Activated T-cell treated with anti-CD3 and anti-CD28 coated beads for 1 hour (primary cell): ENCODE measurements at places on chromosomes 12 and 14.

DNA sequence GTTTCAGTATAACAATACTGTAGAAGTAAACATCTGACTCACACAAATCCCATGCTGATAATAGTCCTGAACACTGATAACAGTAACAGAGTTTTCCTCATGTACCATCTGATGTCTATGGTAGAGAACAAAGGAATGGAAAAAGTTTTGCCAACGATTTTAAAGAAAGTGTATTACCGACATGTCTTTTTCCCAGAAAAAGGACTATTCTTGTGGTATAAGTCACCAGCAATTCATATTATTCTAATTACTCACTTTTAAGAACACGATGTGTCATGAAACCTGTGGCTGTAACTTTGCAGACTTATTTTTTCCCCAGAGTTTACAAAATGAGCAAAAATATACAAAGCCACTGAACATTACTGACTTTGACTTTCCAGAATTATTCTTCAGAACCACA is 40.1 kb upstream of the DCN start:
- no peak for DNase-seq

DNA sequence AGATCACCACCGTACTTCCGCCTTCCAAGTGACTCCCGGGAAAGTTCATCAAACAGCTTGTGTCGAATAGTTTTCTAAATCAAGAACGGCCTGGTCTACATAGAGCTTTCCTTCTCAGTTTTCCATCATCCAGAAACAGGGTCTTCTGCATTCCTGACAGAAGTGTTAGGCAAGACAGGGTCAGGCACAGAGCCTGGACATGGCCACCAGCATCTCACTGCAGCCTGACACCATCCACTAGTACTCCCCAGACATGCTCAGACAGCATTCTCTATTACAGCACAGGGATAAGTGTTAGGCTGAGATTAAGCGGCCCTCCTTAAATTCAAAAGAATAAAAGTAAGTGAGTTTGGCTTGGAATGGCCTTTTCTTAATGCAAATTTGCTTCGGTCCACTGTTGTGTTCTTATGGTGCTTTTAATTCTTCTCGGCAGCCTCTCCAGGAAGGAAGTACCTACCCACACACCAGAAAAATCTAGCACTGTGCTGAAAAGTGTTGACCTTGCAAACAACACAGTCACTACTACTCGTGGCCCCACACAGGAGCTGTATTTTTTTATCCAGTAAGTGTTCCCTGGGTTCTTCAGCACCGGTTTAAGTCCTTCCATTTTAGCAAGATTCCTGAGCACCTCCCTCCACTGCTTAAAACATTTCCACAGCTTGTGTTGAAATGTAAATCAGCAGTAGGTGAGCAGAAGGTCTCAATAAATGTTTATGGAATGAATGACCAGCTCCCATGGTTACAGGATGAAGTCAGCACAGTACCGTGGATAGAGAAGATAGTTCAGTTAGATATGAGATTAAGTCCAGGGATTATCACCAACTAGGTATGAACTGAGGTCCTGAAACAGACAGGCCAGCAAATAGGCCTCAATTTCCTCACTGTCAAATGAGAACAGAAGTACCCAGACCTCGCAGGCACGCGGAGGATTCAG is 44.1 kb downstream of the SETD3 start:
- DNase-seq, result no peak

DNA sequence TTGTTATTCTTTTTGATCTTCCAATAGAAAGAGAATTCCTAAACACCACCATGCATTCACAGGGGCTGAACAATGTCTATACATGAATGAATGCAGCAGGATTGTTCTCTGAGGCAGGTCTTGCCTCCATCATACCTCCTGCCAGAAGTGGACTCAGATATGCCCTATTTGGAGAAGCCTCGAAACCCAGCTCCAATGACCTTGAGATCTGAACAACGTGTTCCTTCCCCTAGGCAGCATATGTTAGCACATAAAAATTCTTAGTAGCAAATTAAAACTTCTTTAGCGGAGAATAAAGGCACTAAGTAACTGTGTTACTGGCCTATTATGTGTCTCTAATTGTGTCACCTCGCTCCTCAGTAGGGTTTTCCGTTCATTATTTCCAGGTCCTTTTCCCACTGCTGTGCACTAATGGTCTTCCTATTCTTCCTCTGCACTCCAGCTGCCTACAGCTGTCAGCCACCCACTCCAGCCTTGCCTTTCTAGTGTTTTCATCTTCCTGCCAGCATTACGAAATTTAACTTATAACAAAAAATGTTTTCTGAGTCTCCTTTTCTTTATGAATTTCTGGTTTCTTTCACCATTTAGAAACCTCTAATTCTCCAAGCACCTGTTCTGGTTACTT is 62.6 kb upstream of the IGF1 start:
- DNase-seq, result no peak

- no peak for DNase-seq
These were observed 40.9 kb downstream of the RTN1 start for GRCh38 chr14:59829469-59830337.

DNA sequence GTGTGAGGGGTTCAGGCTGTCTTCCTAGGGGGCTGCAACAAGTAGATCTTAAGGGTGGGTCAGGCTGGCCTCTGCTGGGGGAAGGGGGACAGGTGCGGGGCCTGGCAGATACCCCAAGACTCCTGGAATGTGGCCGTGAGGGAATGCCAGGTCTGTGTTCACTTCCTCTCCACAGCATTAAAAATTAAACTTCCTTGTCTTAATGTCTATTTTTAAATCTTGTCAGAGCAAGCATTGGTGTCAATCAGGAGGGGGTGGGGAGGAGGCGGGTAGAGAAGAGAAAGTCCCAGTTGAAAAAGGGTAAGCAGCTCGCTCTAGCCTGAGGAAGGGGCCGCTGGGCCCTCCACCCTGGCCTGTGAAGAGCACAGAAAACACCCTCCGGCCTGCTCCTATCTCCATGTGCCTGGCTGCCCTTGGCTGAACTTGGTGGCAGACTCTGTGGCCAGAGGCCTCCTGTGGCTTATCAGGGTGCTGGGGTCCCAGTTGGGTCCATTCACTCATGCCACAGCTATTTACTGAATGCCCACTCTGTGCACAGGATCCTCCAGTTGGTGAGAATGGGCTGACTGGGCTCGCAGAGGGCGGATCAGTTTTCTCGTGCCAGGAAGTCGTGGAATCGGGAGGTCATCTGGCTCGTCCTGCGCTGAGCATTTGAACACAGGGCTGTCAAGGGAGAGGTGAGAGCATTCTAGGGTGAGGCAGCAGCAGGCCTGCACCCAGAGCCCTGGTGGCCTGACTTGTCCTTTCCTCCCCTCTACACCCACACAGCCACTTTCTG is 128.8 kb downstream of the TSPAN9 start:
- DNase-seq, result no peak

GRCh38 chr14:50688875-50689274 is 20.8 kb upstream of the SAV1 start:
- DNase-seq, result no peak

DNA sequence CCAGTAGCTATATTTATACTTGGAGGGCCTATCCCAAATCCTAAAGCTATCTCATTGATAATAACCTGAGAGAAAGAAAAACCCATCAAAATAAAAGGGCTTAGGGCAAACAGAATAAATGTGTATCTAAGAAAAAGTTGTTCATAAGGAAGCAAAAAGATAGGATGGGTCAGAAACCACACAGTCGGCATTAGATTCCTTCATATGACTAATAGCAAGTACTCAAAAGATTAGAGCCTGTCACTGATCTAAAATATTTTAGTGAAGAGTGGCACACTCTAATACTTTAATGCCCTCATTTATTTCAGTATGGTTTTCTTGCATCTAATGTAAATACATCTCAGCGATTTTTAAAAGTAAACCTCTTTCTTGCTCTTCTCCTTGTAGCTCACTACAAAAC is 17.1 kb upstream of the NAV3 start:
- DNase-seq, result no peak

DNA sequence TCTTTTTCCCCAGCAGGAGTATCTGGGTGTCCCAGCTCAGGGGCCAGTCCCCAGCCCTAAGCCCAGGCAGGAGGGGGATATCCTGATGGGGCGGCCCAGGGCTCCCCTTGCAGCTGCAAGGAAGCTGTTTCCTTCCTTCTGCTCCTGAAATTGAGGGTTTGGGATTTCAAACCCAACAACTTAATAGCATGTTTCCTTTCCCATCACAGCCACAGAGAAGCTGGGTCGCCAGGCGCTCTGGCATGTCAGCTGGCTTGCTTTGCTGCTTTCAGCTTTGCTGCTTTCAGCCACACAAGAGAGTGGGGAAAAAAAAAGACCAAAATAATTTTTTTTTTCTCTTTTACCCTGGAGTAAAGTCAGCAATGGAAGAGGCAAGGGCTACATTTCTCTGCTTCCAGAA is 30.0 kb downstream of the HVCN1 start:
- DNase-seq, result no peak

DNA sequence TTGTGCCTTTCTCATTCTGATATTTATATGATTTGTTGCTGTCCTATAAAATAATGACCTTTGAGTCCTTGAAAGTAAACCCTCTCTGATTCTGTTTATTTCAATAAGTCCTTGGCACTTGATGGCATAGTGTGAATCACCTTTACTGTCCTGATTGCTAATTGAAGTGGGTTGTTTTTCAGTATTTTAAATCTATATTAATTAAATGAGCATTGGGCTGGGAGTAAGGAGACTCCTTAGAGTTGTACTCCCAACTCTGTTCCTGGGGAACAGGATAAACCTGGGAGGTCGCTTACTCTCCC is 235.7 kb downstream of the EGLN3 start:
- DNase-seq, result no peak

- no peak for DNase-seq
These were observed 47.4 kb upstream of the FLRT2 start for GRCh38 chr14:85482552-85482951.

DNA sequence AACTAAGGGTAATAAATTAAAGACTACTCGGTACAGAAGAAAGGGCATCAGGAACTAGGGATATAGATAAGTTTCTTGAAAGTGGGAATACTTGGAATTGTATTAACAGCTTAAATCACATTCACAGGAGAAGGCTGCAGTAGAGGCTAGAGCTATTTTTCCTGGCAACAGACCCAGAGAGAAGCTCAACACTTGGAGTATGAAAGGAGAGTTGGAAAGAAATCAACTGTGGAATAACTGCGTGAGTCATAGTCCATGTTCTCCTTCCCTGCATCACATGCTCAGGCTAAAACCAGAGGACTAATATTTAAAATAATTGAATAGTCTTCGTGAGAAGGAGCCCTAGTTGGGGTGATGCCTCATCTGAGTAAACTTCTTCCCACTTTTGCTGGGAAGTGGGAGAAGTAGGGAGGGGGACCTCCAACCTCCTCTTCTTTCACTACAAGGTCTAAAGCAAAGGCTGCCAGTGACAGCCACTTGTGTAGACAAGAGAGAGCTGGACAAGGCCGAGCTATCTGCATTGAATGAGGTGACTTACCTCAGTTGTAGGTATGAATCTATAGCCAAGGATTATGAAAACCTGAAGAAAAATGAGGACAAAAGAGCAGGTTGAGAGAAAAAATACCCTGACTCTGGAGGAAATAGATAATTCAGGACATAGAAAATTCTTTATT is 32.7 kb downstream of the DYRK2 start:
- DNase-seq, result no peak

GRCh38 chr12:30908722-30909348 is 17.7 kb upstream of the TSPAN11 start:
- no peak for DNase-seq

- DNase-seq, result no peak
These were observed 95.6 kb upstream of the NRXN3 start for GRCh38 chr14:78074561-78074960.

GRCh38 chr14:31228533-31228932 is 20.9 kb upstream of the HECTD1 start:
- no peak for DNase-seq

- DNase-seq, result no peak
These were observed 3.6 kb downstream of the PAPLN start for GRCh38 chr14:73240816-73241480.
